ENCODE measurements at places on chromosomes 1 and 21. TPM values are rescaled to one million over a fixed set of nuclear protein-coding genes. Genes with fewer than 3 reads are reported as not detected.

NFASC gene
- 0.27 TPM for total RNA-seq

TRPM2 gene
- 2.7 TPM for total RNA-seq

TAL1 gene
- total RNA-seq, result 1.3 TPM

GRCh38 chr1:244826712-244827111 lies 8.7 kb upstream of the COX20 start:
- no peak overlapping the region for H3K4me3 ChIP-seq
- DNase-seq, result no peak
- H3K27ac ChIP-seq, result no peak overlapping the region
- no peaks in the 10 kb centered on the region for H3K4me1 ChIP-seq

GRCh38 chr1:225962440-225962975 lies 21.5 kb upstream of the LEFTY2 start:
- H3K27me3 ChIP-seq, result peaks cover 13% of the 10 kb centered on the region
- H3K4me1 ChIP-seq, result peaks cover 2% of the 10 kb centered on the region
- H3K27ac ChIP-seq, result no peak overlapping the region
- H3K4me3 ChIP-seq, result no peak overlapping the region
- peaks cover 2% of the 10 kb centered on the region for H3K36me3 ChIP-seq

- no peaks in the 10 kb centered on the region for H3K36me3 ChIP-seq
- peaks cover 4% of the 10 kb centered on the region for H3K4me1 ChIP-seq
- H3K4me3 ChIP-seq, result no peak overlapping the region
- DNase-seq, result no peak
- H3K27me3 ChIP-seq, result no peaks in the 10 kb centered on the region
- H3K27ac ChIP-seq, result no peak overlapping the region
Observed at GRCh38 chr1:182278144-182279054, 113.2 kb downstream of the GLUL start.

DNA sequence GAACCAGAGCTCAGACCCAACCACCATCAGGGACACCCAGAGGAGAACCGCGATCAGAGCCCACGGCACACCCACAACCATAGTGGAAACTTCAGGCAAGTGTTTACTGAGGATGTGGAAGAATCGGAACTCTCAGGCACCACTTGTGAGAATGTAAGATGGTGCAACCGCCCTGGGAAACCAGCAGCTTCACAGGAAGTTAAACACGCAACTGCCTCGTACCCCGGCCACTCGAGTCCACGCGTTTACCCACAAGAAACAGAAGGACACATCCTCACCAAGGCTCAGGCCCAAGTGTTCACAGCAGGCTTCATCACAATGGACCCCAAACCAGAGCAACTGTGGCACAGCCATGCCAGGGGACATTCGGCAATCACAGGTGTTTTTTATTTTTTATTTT lies 51.4 kb upstream of the COL6A2 start:
- no peak for DNase-seq
- no peaks in the 10 kb centered on the region for H3K36me3 ChIP-seq
- H3K27me3 ChIP-seq, result peaks cover 6% of the 10 kb centered on the region
- no peak overlapping the region for H3K4me3 ChIP-seq
- H3K4me1 ChIP-seq, result no peaks in the 10 kb centered on the region

- no peaks in the 10 kb centered on the region for H3K27me3 ChIP-seq
- H3K36me3 ChIP-seq, result no peaks in the 10 kb centered on the region
- no peaks in the 10 kb centered on the region for H3K4me1 ChIP-seq
- no peak overlapping the region for H3K4me3 ChIP-seq
- no peak overlapping the region for H3K27ac ChIP-seq
- DNase-seq, result no peak
Observed at GRCh38 chr21:39776589-39776988, 31.6 kb downstream of the IGSF5 start.

DNA sequence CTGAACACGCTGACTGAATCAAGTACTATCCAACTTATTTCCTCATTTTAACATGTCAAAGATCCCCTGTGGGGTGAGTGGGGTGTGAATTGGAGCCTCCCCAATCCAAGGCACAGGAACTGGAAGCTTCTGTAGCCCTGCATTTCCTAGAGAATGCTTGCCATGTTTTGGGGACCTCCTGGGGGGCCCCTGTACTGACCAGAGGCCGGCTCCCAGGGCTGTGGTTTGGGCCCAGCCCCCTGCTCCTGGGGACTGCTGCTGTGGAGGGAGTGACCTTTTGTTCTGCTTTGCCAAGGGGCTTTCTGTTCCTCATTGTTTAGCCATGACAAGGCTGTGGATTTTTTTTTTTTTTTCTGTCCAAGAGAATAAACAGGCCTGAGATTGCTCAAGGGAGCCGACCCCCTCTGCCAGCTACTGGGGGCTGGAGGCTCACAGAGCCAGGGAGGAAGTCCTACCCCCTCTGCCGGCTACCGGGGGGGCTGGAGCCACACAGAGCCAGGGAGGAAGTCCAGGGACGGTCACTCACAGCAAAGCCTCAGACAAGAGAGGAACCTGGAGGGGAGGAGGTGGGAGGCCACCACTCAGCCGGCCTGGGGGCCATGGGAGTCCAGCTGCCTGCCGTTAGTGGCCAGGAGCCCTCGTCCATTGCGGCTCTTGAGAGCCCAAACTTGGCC lies 17.4 kb downstream of the TNFRSF1B start:
- DNase-seq, result no peak
- H3K27ac ChIP-seq, result peak overlapping the region; percentile 100
- peaks cover 2% of the 10 kb centered on the region for H3K36me3 ChIP-seq
- H3K4me1 ChIP-seq, result peaks cover 67% of the 10 kb centered on the region

DNA sequence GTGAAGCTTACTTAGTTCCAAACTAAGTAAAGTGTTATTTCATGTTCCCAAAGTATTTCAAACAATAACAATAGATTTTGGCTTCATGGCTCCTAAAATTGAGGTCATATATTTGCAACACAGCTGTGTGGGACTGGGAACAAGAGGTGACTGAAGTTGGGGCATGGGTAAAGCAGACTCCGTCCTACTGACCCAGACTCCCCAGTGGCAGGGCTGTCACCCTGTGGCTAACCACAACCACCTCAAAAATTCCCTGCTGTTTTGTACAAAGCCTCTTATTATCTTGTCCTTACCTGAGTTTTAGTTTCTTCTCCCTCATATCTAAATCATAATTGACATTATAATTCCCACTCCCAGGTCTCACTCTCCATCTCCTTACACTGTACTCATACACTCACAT lies 117.6 kb downstream of the PTGER3 start:
- H3K4me1 ChIP-seq, result no peaks in the 10 kb centered on the region
- peaks cover 2% of the 10 kb centered on the region for H3K36me3 ChIP-seq
- DNase-seq, result no peak
- no peak overlapping the region for H3K4me3 ChIP-seq

DNA sequence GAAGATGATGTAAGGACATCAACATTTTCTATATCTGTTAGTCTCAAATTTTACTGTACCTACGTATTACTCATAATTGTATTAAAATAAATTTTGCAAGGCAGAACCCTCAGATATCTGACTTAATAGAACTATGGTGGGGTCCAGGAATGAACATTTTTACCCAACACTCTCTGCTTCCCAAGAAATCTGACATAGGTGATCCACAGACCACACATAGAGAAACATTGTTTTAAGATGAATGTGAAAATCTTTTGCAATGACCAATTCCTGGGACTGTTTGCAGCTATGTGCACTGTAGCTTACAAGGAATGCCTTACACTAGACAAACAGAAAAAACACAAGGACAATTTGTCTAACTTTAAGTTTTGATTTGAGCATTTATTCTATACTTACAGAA lies 645.6 kb upstream of the ADGRL2 start:
- no peak overlapping the region for H3K27ac ChIP-seq
- H3K4me1 ChIP-seq, result no peaks in the 10 kb centered on the region
- no peak overlapping the region for H3K4me3 ChIP-seq
- no peak for DNase-seq
- H3K27me3 ChIP-seq, result no peaks in the 10 kb centered on the region
- no peaks in the 10 kb centered on the region for H3K36me3 ChIP-seq

- no peak overlapping the region for H3K4me3 ChIP-seq
- H3K27ac ChIP-seq, result no peak overlapping the region
- H3K27me3 ChIP-seq, result peaks cover 33% of the 10 kb centered on the region
- peaks cover 2% of the 10 kb centered on the region for H3K36me3 ChIP-seq
Observed at GRCh38 chr1:9465640-9466039, 73.6 kb upstream of the SLC25A33 start.

DNA sequence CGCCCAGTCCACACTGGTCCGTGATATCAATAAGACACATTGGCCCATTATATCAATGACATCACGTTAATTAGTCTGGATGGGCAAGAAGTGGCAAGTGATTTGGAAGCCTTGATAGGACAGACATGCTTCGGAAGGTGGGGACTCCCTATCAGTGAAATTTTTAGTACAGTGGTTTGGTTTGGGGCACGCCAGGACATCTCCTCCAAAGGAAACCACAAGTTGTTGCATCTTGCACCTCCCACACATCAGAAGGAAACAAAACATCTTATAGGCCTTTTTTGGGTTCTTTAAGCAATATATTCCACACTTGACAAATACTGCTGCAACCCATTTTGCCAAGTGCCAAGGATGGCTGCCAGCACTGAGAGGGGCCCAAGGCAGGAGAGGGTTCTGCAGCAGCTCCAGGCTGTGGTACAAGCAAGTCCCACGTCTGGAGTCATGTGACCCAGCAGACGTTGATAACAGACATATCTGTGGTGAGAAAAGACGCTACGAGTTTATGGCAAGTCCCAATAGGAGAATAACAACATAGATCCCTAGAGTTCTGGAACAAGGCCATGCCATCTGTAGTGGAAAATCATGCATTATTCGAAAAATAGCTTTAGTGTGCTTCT lies 95.3 kb upstream of the DISP3 start:
- peaks cover 23% of the 10 kb centered on the region for H3K4me1 ChIP-seq
- H3K27me3 ChIP-seq, result peaks cover 13% of the 10 kb centered on the region
- H3K36me3 ChIP-seq, result no peaks in the 10 kb centered on the region
- DNase-seq, result no peak

DNA sequence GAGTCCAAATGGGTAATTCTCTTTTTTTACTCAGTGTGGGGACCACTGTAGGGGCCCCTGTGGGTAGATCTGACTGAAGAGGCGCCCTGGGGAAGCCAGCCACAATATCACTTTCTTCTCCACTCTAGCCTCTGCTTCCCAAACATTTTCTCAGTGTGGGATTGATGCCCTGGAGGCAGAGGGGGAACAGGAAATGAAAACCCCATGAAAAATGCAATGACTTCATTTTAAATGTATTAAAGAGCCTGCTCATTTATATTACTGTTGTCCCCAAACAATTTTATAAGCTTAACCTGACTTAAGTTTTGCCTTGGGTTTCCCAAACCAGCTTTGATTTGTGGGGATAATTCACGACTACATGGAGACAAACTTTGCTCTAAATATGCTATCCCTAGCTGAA lies 181.9 kb downstream of the C1orf94 start:
- H3K27ac ChIP-seq, result no peak overlapping the region
- no peak for DNase-seq
- no peak overlapping the region for H3K4me3 ChIP-seq
- H3K27me3 ChIP-seq, result peaks cover 54% of the 10 kb centered on the region
- peaks cover 2% of the 10 kb centered on the region for H3K36me3 ChIP-seq

GRCh38 chr1:100927276-100927675 lies 31.4 kb downstream of the SLC30A7 start:
- H3K36me3 ChIP-seq, result peaks cover 2% of the 10 kb centered on the region
- DNase-seq, result no peak
- peaks cover 37% of the 10 kb centered on the region for H3K4me1 ChIP-seq
- no peak overlapping the region for H3K27ac ChIP-seq
- H3K27me3 ChIP-seq, result no peaks in the 10 kb centered on the region

DNA sequence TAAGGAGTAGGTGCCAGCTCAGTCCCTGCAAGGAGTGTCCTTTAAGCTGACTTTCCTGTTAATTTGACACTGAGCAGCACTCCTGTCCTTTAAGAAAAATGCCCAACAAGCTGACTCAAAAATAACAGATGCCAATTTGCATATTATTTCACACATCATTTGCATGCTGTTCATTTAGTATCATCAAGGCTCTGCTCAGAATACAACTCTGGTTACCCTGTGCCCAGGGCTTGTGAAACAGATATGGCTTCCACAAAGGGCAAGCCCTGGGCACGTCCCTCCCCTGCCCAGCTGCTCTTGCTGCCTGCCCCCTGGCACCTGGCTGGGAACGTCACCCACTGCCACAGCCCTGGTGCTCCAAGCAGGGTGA lies 10.3 kb downstream of the KCNN3 start:
- no peak overlapping the region for H3K4me3 ChIP-seq
- H3K27ac ChIP-seq, result no peak overlapping the region
- peaks cover 15% of the 10 kb centered on the region for H3K4me1 ChIP-seq

DNA sequence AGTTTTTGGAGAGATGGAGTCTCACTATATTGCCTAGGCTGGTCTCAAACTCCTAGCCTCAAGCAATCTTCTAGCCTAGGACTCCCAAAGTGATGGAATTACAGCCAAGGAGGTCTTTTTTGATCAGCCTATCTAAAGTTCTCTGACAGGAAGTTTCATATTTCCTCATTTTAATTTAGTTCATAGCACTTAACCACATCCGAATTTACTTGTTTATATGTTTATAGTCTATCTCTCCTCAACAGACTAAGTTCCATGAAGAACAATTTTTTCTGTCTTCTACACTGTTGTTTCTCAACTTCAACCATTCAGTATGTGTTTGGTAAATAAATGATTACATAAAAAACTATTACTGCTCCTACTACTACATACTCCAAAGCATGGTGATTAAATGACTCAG lies 47.9 kb downstream of the GON4L start:
- peak overlapping the region; percentile 82 for H3K27ac ChIP-seq
- no peak for DNase-seq
- H3K27me3 ChIP-seq, result no peaks in the 10 kb centered on the region
- H3K4me1 ChIP-seq, result peaks cover 9% of the 10 kb centered on the region
- peaks cover 7% of the 10 kb centered on the region for H3K36me3 ChIP-seq

Data from T-helper 17 cell (primary cell).